ENCODE measurements at places on chromosomes 1 and 21.

GRCh38 chr1:155942578-155943141 lies 1.2 kb downstream of the RXFP4 start:
- no peak for DNase-seq

DNA sequence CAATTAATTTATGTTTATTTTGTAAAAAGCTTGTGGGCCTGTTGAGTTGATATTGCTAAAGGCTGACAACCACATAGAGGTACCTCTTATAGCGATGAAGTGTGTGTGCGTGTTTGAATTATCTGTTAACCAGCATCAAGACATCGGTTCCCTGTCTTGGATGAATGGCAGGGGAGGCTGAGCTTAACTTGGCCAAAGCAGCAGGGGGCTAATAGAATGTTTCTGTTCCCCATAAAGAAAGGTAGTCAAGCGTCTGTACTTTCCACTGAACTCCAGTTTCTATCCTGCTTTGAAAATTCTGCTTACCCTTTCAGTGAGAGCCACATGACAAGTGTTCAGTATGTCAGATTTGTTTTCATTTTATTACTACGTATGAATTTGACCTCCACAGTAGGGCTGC lies 63.0 kb downstream of the ROR1 start:
- no peak for DNase-seq

- DNase-seq: peak; percentile 60
These were observed 4.7 kb downstream of the TNN start for GRCh38 chr1:175072099-175072951.

DNA sequence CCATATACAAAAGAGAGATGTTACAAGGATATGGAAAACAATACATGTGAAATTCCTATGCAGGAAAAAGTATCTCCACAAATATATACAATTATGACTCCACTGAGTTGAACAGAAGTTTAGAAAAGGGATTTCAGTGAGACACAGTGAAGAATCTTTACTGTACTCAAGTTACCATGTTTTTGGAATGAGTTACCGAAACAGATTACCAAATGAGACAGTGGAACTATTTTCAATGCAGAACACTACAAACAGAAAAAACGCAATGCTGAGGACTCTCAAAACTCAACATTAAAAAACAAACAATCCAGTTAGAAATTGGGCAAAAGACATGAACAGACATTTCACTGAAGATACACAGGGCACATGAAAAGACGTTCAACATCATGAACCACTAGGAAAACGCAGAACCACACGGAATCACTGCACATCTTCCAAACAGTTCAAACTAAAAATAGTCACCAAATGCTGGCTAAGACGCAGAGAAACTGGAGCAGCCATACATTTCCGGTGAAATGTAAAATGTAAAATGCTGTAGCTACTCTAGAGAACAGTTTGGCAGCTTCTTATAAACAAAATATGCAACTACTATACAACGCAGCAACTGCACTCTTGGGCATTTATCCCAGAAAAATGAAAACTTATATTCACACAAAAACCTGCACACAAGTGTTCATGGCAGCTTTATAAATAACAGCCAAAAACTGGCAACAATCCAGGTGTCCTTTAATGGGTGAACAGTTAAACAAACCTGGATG lies 118.7 kb downstream of the UBR4 start:
- no peak for DNase-seq

GRCh38 chr1:243496187-243496646 lies 240.4 kb downstream of the SDCCAG8 start:
- DNase-seq: no peak

Measured in activated CD4-positive, alpha-beta T cell treated with anti-CD3 and anti-CD28 coated beads, Interleukin-2, amount 50 U/mL, for 16 hours (primary cell).